Pancreas (tissue), 10 donors: ENCODE measurements at places on chromosomes 3 and 15. TPM values are rescaled to one million over a fixed set of nuclear protein-coding genes. Genes with fewer than 3 reads are reported as not detected.

TUSC7 gene
- total RNA-seq, result not detected

NMNAT3 gene
- 7.5 TPM for total RNA-seq

ANKRD34C gene
- total RNA-seq, result 0.12 TPM

CAND2 gene
- 2.6 TPM for total RNA-seq

MYL3 gene
- total RNA-seq, result 0.35 TPM

DNA sequence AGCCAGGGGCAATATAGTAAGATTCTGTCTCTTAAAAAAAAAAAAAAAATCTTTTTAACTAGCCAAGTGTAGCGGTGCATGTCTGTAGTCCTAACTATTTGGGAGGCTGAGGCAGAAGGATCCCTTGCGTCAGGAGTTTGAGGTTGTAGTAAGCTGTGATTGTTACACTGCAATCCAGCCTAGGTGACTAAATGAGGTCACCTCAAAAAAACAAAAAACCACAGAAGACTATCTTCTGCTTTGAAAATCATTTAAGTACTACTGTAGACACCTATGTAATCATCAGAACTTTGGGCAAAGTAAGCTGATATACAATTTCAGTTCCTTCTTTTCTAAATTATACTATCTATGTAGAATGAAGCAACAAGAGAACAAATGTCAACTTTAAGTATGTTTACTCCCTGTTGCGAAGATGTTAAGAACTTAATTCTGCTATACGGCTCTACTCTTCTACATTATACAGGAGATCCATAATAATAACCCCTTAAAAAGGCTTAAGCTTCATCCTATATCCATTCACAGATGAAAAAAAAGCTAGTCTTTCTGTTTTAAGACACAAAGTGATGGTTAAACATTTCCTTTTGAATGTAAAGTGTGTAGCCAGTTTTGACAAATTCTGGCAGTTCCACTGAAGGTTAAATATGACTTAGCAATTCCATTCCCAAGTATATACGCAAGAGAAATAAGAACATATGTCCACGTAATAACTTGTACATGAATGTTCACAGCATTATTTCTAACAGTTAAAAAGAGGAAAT, 15.2 kb downstream of the DAZL start:
- no peak for DNase-seq
- no peaks in the 10 kb centered on the region for H3K27me3 ChIP-seq
- no peak overlapping the region for H3K4me3 ChIP-seq
- H3K36me3 ChIP-seq, result no peaks in the 10 kb centered on the region
- no peaks in the 10 kb centered on the region for H3K4me1 ChIP-seq
- no peak overlapping the region for H3K27ac ChIP-seq

DNA sequence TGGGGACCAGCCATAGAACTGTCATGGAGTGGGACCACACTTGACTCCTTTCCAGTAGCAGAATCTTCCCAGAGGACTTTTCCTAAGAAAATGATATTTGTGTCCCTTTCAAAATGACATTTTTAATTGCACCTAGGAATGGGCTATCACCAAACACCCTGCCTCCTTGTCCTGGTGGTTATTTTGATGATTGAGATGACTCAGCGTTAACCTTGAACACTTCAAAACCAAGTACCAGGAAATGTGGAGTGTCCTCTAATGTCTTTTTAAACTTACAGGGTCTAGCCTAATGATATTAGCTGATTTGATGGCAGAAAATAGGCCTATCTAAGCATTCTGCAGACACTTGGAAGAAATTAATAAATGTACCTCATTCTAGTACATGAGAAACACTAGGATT, 90.7 kb downstream of the HHLA2 start:
- no peaks in the 10 kb centered on the region for H3K27me3 ChIP-seq
- peaks cover 7% of the 10 kb centered on the region for H3K4me1 ChIP-seq
- no peak for DNase-seq
- no peak overlapping the region for H3K27ac ChIP-seq
- no peaks in the 10 kb centered on the region for H3K36me3 ChIP-seq
- no peak overlapping the region for H3K4me3 ChIP-seq

- H3K4me3 ChIP-seq, result no peak overlapping the region
- no peaks in the 10 kb centered on the region for H3K4me1 ChIP-seq
- H3K27me3 ChIP-seq, result no peaks in the 10 kb centered on the region
- H3K36me3 ChIP-seq, result no peaks in the 10 kb centered on the region
Observed at GRCh38 chr3:45275006-45275704, 49.1 kb upstream of the TMEM158 start.

DNA sequence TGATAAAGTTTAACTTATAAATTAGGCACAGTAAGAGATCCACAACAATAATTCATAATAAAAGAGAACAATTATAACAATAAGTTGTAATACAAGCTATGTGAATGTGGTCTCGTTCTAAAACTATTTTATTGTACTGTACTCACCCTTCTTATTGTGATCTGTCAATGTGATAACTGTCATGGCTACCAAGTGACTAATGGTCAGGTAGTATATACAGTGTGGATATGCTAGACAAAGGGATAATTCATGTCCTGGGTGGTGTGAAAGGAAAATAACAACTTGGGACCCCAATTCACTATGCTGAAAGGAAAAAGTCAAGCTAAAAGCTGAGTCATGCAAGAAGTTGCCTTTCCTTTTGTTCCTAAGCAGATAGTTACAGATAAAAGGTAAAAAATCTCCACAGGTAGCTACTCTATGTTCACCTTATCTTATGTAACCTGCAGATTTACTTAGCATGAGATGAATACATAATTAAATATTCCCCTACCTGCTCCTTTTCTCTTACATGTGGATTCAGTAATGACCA, 10.7 kb upstream of the CYP8B1 start:
- H3K27me3 ChIP-seq, result no peaks in the 10 kb centered on the region
- no peak for DNase-seq
- H3K27ac ChIP-seq, result no peak overlapping the region
- H3K36me3 ChIP-seq, result no peaks in the 10 kb centered on the region
- no peaks in the 10 kb centered on the region for H3K4me1 ChIP-seq
